Activated CD4-positive, alpha-beta T cell treated with anti-CD3 and anti-CD28 coated beads for 36 hours (primary cell): ENCODE measurements at places on chromosomes 4 and X. TPM values are rescaled to one million over a fixed set of nuclear protein-coding genes. Genes with fewer than 3 reads are reported as not detected.

Gene CC2D2A
- total RNA-seq: not detected

Gene HDAC8
- 13.3 TPM for total RNA-seq

Gene IL2RG
- total RNA-seq: 342 TPM

Gene MCUB
- total RNA-seq: 80.1 TPM

- peaks cover 4% of the 10 kb centered on the region for H3K27me3 ChIP-seq
- H3K4me3 ChIP-seq: no peak overlapping the region
- no peaks in the 10 kb centered on the region for H3K4me1 ChIP-seq
- no peak overlapping the region for H3K27ac ChIP-seq
Measured at GRCh38 chr4:7552466-7552865, 117.7 kb upstream of the PSAPL1 start.

DNA sequence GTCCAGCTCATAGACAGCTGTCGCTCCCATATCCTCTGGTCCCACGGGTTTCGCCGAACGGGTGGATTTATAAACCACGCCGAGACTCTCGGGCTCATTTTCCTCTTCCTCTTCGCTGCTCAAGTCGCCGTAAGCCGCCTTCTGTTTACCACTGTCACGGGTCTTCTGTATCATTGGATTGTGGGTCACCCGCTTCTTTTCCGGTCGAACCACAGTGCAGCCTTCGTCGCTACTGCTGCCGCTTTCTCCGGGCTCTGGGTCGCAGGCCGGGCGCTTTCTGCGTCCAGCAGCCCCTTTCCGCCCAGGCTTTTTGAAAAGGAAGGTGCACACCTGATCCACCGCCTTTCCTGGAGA, 311 bp downstream of the RNF113A start:
- H3K4me3 ChIP-seq: peak overlapping the region; percentile 100
- peaks cover 24% of the 10 kb centered on the region for H3K36me3 ChIP-seq
- peaks cover 14% of the 10 kb centered on the region for H3K4me1 ChIP-seq
- no peak for DNase-seq
- peak overlapping the region; percentile 99 for H3K27ac ChIP-seq

DNA sequence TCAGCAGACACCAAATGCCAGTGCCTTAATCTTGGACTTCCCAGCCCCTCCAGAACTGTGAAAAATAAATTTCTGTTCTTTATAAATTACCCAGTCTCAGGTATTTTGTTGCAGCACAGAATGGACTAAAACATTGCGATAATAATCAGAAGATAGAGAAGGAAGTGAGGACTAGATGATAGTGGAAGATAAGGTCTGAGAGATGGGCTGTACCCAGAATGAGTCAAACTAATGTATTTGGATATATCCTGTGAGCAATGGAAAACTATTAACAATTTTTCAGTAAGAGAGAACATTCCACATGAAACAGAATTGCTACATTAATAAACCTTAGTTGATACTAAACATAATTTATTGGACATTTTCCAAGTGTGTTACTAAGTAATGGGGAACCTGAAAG, 93.3 kb downstream of the FANCB start:
- H3K27me3 ChIP-seq: no peaks in the 10 kb centered on the region
- H3K4me1 ChIP-seq: no peaks in the 10 kb centered on the region

DNA sequence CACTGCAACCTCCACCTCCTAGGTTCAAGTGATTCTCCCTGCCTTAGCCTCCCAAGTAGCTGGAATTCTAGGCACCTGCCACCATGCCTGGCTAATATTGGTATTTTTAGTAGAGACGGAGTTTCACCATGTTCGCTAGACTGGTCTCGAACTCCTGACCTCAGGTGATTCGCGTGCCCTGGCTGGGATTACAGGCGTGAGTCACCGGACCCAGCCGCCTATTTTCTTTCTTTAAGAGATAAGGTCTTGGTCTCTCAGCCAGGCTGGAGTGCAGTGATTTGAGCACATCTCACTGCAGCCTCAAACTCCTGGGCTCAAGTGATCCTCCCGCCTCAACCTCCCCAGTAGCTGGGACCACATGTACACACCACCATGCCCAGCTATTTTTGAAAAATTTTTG, 166.5 kb downstream of the DHRSX start:
- DNase-seq: no peak
- no peak overlapping the region for H3K4me3 ChIP-seq
- peaks cover 21% of the 10 kb centered on the region for H3K36me3 ChIP-seq
